Mesenteric fat pad (tissue), 1 donor: ENCODE measurements at places on chromosomes 1 and 21. TPM values are rescaled to one million over a fixed set of nuclear protein-coding genes. Genes with fewer than 3 reads are reported as not detected.

- DNase-seq = no peak
Observed at GRCh38 chr21:33794596-33794995, 121.0 kb downstream of the ATP5PO start.

GRCh38 chr1:109379422-109379821 is 18.3 kb downstream of the SORT1 start:
- DNase-seq = no peak

- DNase-seq = no peak
Observed at GRCh38 chr1:3907031-3907534, 7.0 kb upstream of the C1orf174 start.

- DNase-seq = no peak
Observed at GRCh38 chr1:91714867-91715381, 171.0 kb downstream of the TGFBR3 start.

- no peak for DNase-seq
Observed at GRCh38 chr1:32962248-32962896, 2.2 kb downstream of the RNF19B start.

- DNase-seq = no peak
Observed at GRCh38 chr1:99652881-99653281, 7.0 kb downstream of the PALMD start.

- no peak for DNase-seq
Observed at GRCh38 chr1:157870490-157870889, 28.9 kb upstream of the CD5L start.

CFAP141 gene
- not detected for total RNA-seq
